HepG2 (cell line): ENCODE measurements at places on chromosomes 2 and 18.

DNA sequence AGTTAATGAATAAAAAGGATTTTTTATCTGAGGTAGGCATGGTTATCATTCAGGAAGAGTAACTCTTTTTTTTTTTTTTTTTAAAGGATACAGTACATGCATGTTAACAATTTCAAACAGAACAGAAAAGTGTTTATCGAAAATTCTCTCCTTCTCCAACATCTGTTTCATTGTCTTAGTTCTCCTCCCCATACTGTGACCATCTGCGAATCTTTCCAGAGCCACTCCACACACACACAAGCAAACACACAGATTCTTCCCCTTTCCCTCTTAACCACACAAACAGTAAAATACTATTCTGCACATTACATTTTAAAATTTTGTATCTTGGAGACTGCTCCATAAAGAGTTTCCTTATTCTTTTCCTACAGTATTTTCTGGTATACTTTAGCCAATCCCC, 38.0 kb downstream of the NPC1 start:
- no peak for DNase-seq

GRCh38 chr2:78051480-78051879, 529.3 kb upstream of the LRRTM4 start:
- no peak for DNase-seq

DNA sequence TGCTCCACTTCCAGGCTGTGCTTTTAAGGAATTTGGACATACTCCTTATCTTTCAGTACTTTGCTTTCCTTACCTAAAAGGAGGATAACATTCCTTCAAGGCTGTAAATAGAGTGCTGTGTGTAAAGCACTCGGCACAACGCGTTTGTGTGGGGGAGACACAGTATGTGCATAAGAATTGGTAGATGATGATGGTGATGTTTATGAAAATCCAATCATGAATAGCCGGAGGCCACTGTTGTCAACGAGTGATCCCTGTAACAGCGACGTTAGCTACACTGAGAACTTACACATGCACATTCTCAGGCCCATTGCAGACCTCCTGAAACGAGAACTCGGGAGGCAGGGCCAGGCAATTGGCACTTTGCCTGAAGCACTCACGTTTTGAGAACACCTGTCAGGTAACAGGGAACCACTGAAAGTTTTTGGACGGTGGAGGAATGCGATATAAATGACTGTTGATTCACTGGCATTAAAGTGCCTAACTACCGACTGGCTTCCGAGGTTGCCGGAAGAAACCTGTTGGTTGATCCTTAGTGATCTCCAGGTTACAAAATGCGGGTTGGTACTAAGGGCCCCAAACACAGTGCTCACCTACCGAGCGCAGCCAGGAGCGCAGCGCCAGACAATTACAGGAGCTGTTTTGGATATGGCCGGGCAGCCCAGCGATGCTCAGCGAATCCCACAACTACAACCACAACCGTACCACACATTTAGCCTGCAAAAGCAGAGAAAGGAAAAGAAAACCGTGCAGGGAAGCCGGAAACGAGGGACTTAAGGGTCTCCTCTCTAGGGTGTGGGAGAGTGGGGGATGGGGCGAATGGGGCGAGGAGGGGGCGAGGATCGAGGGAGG, 1.0 kb upstream of the MAP4K4 start:
- no peak for DNase-seq

- peak; percentile 76 for DNase-seq
These were observed 15.9 kb downstream of the SERPINE2 start for GRCh38 chr2:224023188-224023587.

- no peak for DNase-seq
These were observed 10.5 kb upstream of the ZAP70 start for GRCh38 chr2:97702731-97703470.

DNA sequence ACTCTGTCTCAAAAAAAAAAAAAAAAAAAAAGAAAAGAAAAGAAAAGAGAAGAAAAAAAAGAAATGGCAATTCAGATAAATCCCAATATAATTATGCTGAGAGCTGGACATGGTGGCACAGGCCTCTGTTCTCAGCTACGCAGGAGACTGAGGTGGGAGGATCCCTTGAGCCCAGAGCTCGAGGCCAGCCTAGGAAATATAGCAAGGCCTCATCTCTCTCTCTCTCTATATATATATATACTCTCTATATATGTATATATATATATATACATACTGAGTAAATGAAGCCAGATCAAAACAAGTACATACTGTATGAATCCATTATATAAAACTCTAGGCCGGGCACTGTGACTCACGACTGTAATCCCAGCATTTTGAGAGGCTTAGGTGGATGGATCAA, 30.6 kb upstream of the MYCN start:
- no peak for DNase-seq

GRCh38 chr18:58501066-58501896, 127.6 kb downstream of the ALPK2 start:
- DNase-seq, result no peak

DNA sequence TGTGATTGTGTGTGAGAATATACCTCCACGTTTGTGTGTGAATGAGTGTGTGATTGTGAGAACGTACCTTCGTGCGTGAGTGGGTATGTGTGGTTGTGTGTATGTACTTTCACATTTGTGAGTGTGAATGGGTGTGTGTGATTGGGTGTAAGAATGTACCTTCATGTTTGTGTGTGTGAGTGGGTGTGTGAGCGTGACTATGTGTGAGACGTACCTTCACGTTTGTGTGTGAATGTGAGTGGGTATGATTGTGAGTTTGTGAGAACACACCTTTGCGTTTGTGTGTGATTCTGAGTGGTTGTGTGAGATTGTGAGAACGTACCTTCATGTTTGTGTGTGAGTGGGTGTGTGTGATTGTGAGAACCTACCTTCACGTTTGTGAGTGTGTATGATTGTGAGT, 5.8 kb upstream of the ADCY3 start:
- no peak for DNase-seq

GRCh38 chr18:77023102-77023782, 109.3 kb downstream of the MBP start:
- DNase-seq, result no peak

- no peak for DNase-seq
These were observed 64.1 kb upstream of the EHBP1 start for GRCh38 chr2:62641410-62641843.

DNA sequence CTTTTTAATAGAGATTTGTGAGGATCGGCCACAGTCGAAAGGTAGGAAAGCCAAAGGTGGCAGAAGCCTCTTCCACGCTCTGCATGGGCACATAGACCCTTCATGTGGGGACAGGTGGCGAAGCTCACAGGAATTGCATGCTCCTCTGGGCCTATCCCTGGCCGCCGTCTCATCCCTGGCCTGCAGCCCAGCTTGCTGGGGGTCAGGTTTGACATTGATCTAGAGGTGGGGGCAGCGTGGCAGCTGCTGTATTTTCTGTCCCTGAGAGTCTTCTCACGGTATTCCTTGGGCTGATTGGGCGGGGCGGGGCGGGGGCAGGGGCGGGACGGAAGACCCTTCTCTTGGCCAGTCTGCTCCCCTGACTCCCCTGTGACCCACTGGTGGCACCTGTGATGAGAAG, 48.9 kb downstream of the STK25 start:
- DNase-seq, result no peak

GRCh38 chr18:34321066-34321465, 96.4 kb upstream of the NOL4 start:
- DNase-seq, result no peak

DNA sequence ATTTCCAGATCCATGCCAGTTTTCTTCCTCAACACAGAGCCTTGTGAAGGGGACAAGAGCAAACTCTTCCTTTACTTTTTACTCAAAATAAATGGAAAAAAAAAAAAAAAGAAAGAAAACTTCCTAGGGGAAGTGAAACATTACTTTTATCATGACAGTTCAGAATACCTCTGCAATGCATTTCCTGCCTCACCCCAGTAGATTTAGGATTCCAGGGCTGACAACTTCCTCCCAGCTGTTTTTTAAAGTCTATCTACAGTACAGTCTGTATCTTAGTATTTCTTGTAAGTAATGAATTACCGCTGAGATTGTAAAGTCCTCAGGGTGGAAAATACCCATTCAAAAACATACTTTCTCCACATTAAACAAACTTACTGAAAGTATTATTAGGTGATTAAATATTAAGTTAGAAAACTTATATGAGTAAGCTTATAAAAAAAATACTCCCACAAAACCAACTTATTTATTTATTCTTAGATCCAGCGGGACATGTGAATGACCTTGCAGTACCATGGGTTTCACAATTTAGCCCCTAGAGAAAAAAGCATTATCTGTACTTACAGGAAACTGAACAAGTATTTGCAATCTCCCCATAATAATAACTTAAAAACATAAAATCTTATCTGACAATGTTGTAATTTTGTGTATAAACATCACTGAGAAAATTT, 117.7 kb downstream of the RBMS1 start:
- DNase-seq, result no peak

DNA sequence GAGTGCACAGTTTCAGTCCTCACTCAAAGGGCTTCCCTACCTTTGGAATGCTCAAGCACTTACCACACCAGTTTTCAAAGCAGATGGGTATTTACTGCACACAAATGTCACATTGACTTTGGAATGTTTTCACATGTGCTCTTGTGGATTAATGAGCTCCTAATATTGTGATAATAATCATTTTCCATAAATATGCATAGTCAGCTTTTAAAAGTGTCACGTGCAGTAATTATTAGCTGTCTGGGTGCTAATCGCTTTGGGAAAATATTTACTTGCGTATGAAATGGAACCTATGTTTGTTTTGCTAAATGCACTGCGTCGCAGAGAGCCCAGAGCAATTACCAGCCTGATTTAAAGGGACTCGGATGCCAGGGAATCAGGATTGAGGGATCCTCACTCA, 229.3 kb downstream of the SMAD2 start:
- DNase-seq, result no peak

DNA sequence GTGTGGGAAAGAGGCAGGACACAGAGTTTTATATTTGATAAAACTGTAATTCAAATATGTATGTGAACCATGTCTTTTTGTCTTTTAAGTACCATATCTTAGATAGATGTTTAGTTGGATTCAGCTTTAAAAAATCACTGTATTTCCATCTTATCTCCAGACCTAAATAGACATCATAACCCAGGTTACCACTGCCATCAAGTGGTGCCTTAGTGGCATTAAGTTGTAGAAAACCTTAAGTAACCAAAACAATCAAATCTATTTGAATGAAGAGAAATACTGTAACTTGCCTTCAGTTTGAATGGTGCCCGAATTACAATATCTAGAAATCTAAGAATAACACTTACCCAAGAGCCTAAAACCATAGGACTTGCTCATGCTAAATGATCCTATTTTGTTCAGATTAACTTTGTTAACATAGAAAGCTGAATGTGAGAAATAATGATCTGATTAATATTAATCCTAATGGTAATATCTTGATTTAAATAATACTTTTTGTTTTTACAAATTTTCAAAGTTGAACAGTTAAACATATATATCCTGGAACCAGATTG, 92.5 kb upstream of the MAP2 start:
- DNase-seq, result peak; percentile 49

DNA sequence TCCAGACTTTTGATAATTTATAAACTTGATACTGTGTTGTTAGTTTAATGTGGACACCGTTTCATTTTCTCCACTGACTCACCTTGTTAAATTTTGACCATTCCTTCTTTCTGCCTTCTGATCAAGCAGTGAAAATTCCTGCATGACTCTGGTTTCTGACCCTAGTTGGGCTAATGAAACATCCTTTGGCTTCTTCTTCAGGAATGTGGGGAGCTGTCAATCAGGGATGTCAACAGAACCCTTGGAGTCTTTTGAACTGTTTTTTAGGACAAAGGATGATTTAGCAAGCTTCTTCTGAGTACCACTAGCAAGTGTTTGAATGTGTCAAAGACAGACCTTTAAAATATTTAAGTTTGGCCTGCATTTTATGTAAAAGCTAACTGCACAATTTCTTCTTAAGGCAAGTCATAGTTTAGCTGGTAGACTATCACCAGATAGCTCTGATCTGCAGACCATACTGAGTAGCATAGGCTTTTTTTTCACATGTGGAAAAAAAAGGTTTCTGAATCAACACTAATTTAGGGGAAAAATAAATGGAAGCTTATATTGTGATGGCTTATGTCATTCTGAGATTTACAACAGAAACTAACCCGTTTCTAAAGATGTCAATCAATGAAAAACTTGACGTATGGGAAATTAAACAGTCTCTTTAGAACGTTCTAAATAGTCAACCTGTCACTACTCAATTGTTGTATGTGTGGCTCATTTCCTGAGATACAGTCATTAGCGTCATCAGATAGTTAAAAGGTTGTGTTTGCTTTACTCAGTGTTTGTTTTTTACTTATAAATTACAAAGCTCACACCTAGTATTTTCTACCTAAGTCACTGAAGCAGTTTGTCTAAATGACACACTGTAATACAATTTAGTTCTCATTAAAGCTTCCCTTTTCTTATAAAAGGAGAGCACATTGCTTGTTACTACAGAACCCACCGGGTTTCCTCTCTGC, 311.4 kb downstream of the PTPRM start:
- peak; percentile 43 for DNase-seq

GRCh38 chr18:2547477-2548087, 23.7 kb downstream of the METTL4 start:
- DNase-seq, result peak; percentile 20

DNA sequence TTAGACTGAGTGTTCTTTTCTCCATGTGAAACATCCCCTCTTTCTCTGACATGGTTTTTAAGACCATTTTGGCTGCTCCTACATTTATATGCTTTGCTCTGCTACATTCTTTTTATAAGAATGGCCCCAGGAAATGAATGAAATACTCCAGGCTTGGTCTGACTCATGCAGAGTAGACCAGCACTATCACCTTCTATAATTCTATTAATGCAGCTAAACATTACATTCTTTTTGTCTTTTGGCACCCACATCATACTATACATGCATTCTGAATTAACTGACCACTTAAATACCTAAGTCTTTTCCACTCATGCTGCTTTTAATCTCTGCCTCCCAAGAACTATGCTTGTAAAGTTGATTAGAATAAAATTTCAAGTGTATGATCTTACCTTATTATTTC, 94.1 kb downstream of the AAK1 start:
- no peak for DNase-seq

DNA sequence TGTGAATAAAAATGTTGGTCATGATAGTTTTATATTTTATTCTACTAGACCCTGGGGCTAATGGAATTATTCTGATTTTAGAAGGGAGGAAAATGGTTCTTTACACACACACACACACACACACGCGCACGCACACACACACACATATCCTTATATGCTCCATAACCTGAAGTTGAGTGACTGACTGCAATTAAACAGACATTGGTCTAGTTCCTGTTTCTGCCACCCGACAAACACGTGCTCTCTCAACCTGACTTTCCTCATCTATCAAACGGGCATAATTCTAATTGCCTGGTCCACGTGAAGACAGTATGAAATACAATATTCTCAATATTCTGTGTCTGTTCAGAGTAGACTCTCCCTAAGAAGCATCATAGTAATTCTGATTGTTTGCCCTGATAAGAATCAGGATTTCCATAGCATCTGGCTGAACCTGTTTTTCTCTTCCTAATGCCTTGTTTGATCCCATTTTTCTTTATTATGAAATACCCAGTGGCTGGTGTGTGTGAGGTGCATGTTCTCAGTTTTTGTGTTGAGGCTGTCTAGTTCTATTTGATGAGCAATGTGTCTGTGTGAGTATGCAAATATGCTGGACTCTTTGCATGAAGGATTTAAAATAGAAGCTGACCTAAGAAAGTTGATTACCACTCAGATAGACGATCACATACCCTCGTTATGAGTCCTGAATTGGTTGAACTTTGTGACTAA, 51.0 kb downstream of the SETBP1 start:
- DNase-seq, result no peak
